CMK (cell line): ENCODE measurements at places on chromosomes 3 and 15.

GRCh38 chr3:24138876-24139256 is 193.8 kb downstream of the NR1D2 start:
- no peak for DNase-seq

- DNase-seq, result no peak
Observed at GRCh38 chr3:23203708-23204330, 692 bp downstream of the UBE2E2 start.

GRCh38 chr15:90818251-90819210 is 49.9 kb upstream of the FURIN start:
- DNase-seq, result no peak

DNA sequence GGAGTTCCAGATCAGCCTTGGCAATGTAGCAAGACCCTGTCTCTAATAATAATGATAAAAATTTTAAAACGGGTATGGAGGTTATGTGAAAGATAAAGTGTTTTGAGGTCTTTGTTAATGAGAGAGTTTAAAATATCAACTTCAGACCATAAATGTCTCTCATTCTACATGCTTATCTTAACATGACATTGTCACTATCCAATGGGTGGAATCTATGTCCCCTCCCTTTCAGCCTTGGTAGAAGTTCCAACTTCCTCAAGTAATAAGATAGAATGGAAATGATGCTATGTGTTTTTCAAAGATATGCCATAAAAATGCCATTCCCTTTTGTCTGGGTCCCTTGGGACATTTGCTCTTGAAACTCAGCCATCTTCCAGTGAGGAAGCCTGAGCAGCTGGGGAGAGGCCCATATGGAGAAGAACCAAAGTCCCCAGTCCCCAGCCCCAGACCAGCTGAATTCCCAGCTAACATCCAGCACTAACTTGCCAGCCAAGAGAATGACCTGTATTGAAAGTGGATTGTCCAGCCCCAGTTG is 17.0 kb downstream of the RPSA start:
- no peak for DNase-seq

DNA sequence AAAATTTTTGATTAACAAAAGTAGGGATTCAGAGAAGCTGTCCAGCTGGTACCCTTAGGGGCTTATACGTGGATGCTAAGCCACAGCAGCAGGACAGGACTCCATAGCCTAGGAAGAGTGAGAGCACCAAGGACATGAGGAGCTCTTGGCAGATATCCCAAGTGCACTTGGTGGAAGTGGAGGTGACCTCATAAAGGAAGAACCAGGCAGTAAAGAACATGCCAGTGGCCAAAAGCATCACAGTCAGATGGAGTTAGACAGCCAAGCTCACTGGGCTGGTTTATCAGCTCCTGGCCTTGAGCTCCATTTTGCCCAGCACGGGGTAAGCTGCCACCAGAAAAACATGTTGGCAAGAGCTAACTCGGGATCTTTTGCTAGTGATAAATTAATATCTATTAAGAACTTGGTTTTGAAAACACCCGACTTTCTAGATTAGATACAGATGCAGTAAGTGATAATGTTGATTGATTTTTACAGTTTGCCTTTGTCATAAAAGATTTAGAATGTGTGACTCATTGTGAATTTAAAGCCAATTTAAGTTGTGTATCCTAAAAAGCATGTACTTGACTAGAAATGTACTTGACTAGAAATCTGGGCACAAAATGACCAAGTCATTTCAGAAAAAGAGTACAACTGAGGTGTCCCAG is 108.0 kb downstream of the CMSS1 start:
- DNase-seq, result no peak

DNA sequence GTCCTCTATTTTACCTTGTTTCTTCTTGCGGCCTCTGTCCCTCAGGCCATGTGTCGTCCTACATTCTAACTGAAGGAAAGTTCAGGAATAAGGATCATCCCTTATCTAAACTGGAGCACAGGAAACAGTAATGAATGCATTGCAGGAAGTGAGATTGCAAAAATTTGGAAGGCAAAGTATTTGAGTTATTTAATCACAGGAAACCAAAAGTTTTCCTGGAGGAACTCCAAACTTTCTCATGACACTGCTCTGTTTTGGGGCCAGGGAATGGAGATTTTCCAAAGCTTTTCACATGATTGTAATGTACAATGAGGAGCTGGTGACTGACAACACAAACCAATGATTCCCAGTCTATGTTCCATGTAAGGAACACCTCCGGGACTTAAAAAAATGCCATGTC is 57.8 kb upstream of the PLSCR4 start:
- no peak for DNase-seq

DNA sequence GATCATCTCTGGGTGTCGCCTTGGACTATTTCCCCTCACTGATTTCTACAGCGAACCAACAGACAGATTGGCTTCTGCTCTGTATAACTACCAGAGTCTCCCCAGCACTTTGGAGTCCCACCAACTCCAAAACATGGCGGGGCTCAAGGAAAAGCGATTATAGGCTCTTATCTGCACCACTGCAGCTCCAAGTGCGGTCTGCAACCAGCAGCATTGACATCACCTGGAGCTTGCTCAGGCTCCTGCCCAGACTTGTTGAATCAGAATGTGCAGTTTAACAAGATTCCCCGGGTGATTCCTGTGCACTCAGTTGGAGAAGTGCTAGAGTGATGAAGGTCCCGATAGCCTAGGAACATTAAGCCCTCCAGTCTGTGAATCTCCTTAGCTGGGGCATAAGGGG is 9.0 kb downstream of the CCK start:
- no peak for DNase-seq

- DNase-seq, result no peak
Observed at GRCh38 chr3:72814308-72814707, 33.9 kb downstream of the SHQ1 start.
